Activated T-cell treated with anti-CD3 and anti-CD28 coated beads, Interleukin-2, amount 50 U/mL, for 48 hours (primary cell): ENCODE measurements at places on chromosomes 6 and 20.

- no peak for DNase-seq
Measured at GRCh38 chr6:144899161-144899560, 614.0 kb downstream of the UTRN start.

- DNase-seq: peak; percentile 92
Measured at GRCh38 chr6:446418-447366, 55.1 kb downstream of the IRF4 start.

DNA sequence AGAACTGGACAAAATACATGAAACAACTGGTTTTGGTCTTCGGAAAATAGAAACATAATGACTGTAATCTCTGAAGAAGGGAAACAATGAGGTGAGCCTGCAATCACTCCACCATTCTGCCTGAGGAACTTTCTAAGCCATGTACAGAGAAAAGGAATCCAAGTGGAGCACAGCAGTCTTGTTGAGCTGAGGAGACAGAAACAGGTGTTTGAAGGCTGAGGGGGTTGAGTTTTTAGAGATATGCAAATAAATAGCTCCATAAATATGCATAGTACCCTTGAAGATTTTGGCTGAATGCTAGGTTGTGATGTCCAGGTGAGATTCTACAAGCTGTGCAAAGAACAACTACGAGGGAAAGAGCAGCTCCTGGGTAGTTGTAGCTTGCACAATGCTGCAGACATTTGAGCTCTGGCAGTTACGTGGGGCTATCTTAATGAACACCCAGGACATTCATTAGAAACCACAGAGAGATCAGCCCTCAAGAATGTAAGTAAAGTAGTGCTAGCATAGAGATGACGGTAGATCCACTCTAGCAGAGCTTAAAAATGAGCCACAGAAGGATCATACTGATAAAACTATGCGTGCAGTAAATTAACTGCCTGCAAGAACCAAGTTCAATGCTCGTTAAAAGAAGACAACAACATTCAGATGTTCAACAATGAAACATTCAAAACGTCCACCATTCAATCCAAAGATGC lies 24.3 kb downstream of the TUBB2B start:
- no peak for DNase-seq

- no peak for DNase-seq
Measured at GRCh38 chr20:9995510-9996272, 39.1 kb upstream of the ANKEF1 start.

DNA sequence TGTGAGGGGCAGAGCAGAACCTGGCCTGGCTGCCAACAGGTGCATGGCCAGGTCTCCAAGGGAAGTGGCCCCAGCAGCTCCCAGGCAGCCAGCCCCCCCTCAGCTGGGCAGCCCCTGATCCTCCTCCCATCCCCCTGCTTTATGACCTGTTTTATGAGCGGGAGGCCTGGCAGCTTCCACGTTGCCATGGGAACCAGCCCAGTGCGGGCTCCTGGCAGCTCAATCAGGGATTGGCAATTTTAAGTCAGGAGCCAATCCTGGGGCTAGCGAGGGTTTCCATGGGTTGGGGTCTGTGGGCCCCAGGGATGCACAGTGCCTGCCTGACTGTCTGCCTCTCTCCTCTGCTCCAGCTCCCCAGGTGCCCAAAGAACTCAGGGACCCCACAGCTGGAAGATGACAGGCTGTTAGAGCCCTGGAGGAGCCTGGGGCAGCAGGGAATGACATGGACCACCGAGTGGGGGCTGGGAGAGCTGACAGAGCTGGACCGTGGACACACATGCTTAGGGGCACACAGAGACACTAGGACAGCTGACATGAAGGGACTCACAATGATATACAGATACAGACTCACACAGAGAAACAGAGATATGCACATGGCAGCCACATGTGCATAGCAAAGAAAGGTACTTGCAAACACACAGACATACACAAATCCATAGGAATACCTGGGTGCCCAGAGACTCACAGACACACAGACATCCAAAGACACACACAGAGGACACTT lies 56.5 kb upstream of the SIRPA start:
- DNase-seq: no peak

DNA sequence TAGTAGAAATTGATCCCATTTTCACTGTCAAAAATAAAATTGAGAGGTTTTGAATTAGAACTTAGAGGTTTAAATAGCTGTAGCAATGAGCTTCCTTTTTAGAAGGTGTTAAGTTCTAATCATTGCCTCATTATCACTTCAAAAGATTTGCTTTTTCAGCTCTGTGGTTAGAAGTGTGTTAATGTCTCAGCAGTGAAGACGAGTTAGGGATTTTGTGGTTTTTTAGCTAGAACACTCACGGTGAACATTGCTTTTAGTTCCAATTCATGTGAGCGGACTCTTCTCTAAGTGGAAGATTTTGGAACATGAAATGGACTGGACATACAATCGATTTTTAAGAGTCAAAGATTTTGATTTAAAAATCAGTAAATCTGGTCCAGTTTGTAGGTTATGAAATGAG lies 12.7 kb upstream of the IFNGR1 start:
- DNase-seq: no peak
